NCI-H1436 (cell line): ENCODE measurements at places on chromosomes 3 and 15.

DNA sequence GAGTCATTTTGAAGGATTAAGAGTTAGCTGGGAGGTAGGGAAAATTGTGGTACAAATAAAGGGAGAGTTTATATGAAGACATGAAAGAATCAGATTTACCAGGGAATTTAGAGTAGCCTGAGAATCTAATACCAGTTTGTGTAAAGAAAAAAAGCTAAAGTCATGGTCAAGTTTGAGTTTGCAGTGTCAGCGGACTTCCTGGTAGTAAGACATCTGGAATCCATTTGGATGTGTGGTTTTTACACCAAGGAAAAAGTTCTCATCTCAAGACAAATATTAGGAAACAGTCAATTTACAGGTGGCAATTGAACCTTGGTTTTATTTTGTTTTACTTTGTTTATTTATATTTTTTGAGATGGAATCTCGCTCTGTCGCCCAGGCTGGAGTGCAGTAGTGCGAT, 1.5 kb upstream of the P2RY12 start:
- no peak for DNase-seq

DNA sequence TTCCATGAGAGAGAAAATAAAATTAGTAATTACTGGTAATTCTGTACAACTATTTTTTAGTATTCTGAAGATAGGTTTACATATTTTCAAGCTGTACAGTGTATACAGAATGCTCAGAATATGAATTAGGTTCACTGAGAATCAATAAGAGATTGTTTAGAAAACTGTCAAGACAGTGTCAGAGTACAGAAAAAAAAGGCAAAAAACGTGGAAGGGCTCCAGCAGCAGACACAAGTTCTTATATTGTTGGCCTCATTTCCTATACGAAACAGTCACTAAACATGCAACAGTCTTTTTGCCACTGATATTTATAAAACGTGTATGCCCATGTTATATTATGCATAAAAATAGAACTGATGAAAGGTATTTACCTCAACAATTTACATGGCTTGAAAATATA, 103.9 kb downstream of the ISL2 start:
- no peak for DNase-seq

DNA sequence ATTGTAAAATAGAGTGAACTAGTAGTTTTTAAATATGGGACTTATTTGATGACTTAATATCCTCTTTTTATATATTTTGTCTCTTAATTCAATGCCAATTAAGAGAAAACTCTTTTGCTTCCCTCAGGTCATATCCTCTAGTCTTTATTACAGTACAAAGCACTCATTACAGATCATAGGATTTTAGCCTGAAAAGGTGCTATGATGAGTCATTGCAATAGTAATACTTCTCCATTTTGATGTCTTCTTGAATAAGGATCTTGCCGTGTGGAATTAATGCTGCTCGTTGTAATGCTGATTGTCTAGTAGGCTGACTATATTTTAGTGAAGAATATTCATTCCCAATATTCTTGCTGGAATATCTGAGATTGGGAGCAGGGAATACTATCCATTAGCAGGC, 612.2 kb upstream of the GOLIM4 start:
- no peak for DNase-seq

GRCh38 chr3:153052096-153052460, 109.9 kb upstream of the RAP2B start:
- DNase-seq: no peak

GRCh38 chr15:97504031-97504792, 456.3 kb upstream of the ARRDC4 start:
- DNase-seq: no peak

- no peak for DNase-seq
Measured at GRCh38 chr3:156300929-156301840, 180.8 kb downstream of the KCNAB1 start.
